ENCODE measurements at places on chromosomes 3 and 15.

- DNase-seq: no peak
These were observed 2.9 kb downstream of the MUC4 start for GRCh38 chr3:195808741-195809290.

GRCh38 chr3:117696851-117697407 lies 987.4 kb downstream of the TUSC7 start:
- no peak for DNase-seq

- DNase-seq: no peak
These were observed 333.5 kb downstream of the FOXP1 start for GRCh38 chr3:71250026-71250425.

DNA sequence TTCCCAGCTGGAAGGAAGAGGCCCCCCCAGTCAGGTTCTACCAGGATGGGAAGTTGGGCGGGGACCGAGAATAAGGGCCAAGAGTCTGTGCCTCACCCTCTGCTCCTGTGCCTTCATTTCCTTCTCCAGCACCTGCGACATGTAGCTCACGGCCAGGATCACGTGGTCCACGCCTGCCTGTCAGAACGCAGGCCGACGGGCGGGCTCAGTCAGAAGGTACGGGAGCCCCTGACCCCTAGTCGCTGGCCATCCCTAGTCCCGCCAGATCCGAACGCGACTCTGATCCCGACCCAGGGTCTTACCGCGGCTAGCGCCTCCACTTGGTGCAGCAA lies 489 bp downstream of the GMPPB start:
- peak; percentile 56 for DNase-seq

- no peak for DNase-seq
These were observed 180.5 kb upstream of the RASGRP1 start for GRCh38 chr15:38745126-38745525.

- DNase-seq: no peak
These were observed 8.4 kb downstream of the MYO1E start for GRCh38 chr15:59364248-59364647.

DNA sequence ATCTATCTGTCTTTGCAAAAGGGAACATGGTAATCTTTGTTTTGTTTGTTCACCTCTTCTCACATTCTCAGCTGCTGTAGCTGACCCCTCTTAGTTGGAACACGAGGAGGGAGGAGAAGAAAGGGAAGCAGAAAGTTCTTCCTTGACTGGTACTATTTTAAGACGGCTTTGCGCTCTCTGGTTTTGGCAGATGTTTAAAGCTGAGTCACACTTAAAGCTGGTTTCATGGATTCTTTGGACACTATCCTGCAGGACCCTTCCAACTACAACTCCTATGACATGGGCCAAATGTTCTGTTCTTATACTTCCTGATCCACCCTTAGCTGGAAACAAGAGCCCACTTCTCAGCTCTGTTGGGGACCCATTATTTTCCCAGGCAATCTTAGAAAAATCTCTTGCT lies 40.6 kb upstream of the FXR1 start:
- DNase-seq: no peak

GRCh38 chr15:49984436-49984835 lies 134.6 kb downstream of the ATP8B4 start:
- no peak for DNase-seq

DNA sequence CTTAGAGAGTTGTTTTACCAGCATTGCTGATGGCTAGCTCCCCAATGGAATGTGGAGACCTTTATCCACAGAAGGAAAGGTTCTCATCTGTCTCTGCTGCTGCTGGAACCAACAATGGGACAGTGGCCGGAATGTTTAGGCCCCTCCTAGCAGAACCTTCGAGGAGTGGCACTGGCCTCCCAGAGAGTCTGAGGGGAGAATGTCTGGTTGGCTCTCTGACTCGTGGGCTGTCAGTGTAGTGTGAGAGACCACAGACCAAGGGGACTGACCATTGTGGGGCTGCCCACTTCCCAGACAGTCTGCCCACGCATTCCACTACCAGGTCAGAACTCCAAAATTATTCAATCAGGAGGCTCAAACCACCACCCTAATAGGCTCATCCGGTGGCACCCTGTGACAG lies 5.1 kb downstream of the RASL12 start:
- no peak for DNase-seq

- no peak for DNase-seq
These were observed 10.7 kb downstream of the KIF23 start for GRCh38 chr15:69424748-69425413.

DNA sequence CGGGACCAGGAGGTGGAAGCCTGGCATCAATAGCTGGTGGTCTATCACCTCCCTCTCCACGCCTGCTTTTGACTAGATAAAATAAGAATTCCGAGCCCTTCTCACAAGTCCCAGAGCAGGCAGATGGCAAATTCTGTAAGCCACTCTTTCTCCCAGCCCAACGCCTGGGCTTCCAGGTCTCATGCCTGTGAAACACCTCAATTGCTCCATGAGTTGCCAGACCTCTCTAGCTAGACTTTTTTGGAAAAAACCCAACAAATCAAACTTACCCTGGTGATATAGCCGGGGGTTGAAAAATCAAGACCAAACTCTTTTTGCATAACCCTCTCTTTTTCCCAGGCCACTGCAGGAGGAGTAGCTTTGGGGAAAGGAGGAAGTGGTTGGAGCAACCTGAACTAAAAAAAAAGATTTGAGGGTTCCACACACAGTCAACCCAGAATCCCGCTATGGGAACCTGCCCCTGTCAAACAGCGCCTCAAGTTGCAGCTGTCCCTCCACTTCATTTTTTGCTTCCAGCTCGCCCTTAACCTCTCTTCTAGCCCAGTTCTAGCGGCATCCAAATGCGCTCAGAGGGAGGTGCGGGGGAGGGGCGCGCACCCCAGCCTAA lies 7.0 kb downstream of the BHLHE40 start:
- DNase-seq: peak; percentile 52

DNA sequence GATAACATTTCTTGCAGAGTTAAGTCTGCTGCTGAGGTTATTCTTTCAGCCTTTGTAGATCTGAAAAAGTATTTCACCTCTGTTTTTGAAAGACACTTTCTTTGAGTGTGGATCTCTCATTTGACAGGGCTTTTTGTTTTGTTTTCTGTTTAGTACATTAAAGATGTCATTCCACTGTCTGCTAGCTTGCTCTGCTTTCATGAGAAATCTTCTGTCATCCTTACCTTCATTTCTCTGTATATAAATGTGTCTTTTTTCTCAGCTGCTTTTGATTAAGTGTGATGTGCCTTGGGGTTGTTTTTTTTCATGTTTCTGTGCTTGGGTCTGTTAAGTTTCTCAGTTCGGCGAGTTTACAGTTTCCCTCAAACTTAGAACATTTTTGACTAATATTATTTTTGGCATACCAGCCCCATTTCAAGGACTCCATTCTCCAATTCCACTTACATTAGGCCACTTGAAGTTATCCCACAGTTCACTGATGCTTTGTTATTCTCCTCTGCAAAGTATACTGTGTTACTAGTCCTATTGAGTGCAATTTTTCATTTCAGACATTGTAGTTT lies 43.9 kb upstream of the CA12 start:
- no peak for DNase-seq
